Right ventricle myocardium superior (tissue), 1 donor: ENCODE measurements at places on chromosomes 2 and 18. TPM values are rescaled to one million over a fixed set of nuclear protein-coding genes. Genes with fewer than 3 reads are reported as not detected.

Gene DLGAP1
- 0.08 TPM for total RNA-seq

Gene INHA
- 2.6 TPM for total RNA-seq

Gene STAT4
- total RNA-seq: 0.70 TPM

Gene SERPINB4
- not detected for total RNA-seq

Gene HOXD11
- not detected for total RNA-seq

Gene SEC11C
- total RNA-seq: 18.4 TPM

DNA sequence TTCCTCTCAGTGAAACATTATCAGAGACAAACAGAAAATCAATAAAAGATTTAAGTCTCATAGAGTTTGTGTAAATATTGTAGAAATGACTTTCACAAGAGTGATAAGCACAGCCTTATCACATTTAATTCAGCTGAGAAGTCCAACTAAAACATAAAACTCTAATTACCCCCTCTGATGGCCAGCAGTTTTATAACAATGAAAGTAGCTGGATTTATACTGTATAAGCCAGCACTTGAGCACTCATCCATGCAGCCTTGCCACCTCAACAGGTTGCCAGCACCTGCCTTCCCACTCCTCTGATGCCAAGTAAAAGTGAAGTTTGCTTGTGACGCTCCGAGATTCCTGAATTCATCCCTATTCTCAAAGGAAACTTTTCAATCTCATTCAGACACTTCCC lies 103.0 kb upstream of the STK39 start:
- DNase-seq: no peak

GRCh38 chr18:32056613-32057358 lies 34.9 kb upstream of the RNF138 start:
- no peak for DNase-seq

- no peak for DNase-seq
Observed at GRCh38 chr2:196954001-196954400, 27.5 kb upstream of the PGAP1 start.

- no peak for DNase-seq
Observed at GRCh38 chr2:166197446-166197845, 69.6 kb upstream of the SCN1A start.

DNA sequence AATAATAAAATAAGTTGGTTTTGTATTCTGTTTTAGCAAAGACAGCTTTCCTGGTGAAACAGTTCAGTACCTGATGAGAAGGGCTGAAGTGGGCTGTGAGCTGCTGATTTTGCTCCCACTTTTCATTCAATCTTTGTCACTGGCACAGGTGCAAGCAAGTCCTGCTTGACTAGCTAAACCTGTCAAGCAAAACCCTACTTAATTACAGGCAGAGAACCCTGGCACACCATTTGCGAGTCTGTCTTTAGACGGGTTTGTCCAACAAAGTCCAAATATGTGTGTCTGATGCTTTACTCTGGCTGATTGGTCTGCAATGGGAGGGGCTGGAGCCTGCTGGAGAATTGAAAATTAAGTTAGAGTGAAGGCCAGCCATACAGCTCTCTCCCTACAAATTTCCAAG lies 267.2 kb downstream of the EPHA4 start:
- DNase-seq: no peak

DNA sequence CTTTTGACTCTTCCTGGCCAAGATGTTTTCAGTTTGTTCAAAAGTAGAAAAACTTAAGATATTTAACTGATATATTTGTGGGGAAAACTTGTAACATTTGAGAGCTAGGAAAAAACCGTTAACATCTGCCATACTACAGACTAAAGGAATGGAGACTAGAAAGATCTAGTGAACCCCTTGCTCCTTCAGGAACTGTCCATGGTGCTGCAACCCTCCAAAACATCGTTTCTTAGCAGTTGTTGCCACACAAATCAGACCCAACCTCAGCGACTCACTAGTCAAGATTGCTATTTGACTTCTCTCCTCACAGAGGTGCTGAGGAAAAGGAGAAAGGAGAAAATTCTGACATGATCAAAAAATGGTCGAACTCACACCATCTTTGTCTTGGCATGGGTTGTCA lies 393.8 kb upstream of the LYPD1 start:
- no peak for DNase-seq

DNA sequence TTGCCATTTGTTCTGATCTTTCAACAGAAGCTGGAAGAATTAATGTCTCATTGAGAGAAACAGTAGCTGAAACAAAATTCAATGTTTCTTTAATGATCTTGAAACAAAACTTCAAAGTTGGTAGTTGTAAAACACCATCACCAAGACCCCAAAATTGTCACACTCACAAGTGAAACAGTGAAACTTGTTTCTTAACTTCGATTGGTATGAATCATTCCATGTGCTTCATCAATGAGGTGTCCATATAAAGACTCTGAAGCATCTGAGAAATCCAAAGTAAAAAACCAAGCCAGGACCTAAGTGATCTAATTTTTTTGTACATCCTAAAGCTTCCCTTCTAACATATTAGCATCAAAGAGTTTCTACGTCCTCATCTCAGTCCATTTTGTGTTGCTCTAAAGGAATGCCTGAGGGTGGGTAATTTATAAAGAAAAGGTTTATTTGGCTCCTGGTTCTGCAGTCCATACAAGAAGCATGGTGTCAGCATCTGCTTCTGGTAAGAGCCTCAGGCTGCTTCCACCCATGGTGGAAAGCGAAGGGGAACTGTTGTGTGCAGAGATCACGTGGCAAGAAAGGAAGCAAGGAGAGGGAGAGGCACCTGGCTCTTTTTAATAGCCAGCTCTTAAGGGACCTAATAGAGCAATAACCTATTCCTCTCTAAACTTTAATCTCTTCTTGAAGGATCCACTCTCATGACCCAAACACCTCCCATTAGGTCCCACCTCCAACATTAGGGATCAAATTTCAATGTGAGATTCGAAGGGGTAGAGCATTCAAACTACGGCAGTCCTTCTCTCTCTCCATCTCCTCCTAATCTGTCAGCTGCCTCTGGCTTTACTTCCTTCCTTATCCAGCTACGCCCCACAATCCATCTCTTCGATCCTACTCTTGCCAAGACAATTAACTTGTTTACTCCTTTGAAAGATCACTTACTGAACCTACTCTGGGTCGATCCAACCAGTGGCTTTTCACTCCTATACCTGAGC lies 20.7 kb upstream of the TLK1 start:
- no peak for DNase-seq

- DNase-seq: no peak
Observed at GRCh38 chr2:219519526-219519916, 5.2 kb downstream of the ASIC4 start.
